ENCODE measurements at places on chromosomes 6 and 20.
A peak's percentile ranks its signal among the peaks of the same experiment; 100 is the strongest.

DNA sequence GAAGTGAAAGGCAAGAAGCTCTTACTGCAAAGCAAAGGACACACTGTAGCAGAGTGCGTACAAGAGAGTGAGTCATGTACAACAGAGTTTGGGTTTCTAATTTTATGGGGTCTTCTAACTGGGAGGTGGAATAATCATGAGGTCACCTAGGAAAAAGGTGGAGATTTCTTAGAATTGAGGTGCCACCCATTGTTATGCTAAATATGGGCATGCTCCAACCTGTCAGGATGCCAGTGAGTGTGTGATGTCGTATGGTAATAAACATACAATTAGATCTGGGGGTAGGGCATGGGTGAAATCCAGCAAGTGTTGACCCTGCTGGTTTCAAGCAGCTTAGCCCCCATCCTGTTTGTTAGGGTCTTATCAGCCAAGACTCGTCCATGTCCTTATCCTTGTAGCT is 46.6 kb downstream of the OR2B6 start:
- no peak for DNase-seq

GRCh38 chr6:4345543-4345942 is 210.2 kb upstream of the ECI2 start:
- no peak for DNase-seq

DNA sequence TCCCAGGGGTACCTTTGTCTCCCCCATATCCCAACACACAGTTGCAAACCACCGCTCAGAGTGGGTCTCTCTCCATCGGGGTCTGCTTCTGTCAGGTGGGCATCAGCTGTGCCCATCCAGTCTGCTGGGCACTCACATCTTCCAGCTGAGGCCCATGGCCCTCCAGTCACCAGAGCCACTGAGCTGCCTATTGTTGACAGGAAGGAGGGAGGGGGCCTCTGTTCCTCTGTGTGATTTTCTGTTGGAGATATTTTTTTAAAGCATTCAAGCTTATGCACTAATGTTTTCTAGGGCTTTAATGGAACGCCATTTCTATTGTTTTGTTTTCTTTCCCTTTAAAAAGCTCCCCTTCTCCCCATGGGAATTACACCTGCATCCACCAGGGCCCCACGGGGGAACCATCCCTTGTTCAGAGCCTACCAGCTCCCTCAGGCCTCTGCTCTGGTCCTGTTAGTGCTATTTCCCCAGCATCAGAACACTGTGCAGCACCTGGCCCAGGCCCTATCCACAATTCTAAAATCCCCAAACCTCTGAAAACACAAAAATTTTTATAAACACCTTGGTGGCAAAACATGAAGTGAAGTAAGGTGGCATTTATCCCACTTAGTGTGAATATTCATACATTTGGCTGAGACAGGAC is 326.2 kb downstream of the CD83 start:
- DNase-seq, result no peak

DNA sequence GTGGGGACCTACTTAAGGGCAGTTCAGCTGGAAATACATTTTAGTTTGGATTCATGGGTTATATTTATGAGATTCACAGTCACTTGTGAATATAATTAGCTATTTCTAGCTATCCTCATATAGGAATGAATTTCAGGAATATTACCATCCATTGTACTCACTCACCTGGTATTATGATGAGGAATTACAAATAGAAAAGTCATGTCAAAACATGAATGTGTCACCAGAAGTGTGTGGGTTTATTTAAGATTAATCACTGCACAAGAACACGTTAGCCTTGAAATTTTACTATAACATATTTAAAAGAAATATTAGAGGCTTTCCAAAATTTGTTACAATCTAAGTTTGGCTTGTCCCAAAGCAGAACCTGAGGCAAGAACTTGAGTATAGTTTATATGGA is 510.5 kb downstream of the PHF3 start:
- no peak for DNase-seq

DNA sequence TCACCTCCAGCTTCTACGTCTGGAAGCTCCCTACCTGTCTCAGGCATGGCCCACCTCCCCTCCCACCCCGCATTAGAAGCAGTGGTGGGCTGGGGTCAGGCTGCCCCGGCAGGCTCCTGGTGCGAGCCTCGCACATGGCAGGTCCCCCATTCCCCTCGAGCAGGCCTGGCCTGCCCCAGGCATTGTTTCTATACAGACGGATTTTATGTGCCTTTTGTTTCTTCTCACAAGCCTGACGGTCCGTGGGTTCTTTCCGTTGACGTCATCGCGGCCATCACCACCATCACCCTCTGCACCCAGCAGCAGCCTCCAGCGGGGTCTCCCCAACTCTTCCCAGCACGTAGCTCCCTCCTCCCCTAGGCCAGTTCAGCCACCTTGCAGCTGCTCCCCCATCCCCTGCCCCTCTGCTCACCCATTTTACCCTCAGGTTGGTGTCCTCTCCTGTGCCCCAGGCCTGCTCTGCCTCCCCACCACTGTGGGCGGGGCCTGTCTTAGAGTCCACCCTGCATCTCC is 4.6 kb downstream of the CST7 start:
- DNase-seq, result no peak

GRCh38 chr20:17653835-17654648 is 28.0 kb downstream of the RRBP1 start:
- no peak for DNase-seq

DNA sequence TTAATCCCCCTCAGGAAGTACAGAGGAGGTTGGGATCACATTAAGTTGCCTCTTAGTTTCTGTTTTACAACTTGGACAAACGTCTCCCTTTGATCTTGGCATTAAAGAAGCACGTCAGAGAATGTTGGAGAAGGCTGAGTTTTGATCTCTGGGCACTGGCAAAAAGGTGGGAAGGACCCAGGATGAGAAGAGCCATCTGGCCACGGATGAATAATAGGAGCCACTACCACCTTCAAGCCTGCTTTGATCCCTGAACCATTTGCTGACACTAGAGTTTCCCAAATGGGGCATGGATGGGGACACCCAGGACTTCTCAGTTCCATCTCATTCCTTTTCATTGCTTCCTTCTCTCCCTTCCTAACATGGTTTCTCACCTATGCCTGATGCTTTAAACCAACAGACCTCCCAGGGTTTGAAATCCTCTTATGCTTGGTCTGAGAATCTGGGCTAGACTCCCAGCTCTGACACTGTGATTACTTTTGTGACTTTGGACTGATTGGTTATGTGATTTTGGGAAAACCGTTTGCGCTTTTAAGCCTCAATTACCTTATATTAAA is 5.8 kb downstream of the TM9SF4 start:
- DNase-seq, result no peak

- DNase-seq, result no peak
Observed at GRCh38 chr6:135637701-135638100, 140.2 kb upstream of the AHI1 start.

DNA sequence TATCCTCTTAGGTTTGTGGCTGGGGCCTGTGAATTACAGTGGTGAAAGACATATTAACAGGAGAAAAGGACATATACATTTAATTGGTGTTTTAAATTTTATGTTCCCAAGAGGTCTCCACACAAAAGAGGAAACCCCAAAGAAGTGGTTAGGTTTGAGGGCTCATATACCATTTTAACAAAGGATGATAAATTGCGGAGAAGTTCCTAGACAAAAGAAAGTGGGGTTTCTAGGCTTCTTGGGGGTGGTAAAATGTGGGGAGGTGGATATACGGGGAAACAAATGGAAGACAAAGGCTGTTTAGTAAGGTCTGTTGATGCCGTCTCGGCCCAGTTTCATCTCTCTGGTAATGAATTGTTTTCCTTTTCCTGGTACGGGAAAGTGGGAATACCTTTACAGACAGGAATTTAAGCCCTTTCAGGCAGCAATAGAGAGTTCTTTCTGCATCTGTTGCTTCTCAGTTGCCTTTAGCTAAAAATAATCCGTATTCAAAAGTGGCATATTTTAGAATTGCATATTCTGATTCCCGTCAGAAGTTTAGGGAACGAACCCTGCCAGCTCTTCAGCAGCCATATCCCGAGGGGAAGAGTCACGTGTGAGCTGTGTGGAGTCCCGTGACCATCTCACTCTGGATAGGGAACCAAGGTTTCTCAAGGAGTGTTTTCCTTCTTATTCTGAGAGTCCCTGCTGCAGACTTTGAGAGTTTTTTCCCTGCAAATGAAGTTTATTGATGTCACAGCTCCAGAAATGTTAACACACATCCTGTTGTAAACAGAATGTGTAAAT is 104.4 kb downstream of the RPP40 start:
- no peak for DNase-seq

- DNase-seq, result no peak
Observed at GRCh38 chr6:110432285-110432900, 17.0 kb upstream of the DDO start.

DNA sequence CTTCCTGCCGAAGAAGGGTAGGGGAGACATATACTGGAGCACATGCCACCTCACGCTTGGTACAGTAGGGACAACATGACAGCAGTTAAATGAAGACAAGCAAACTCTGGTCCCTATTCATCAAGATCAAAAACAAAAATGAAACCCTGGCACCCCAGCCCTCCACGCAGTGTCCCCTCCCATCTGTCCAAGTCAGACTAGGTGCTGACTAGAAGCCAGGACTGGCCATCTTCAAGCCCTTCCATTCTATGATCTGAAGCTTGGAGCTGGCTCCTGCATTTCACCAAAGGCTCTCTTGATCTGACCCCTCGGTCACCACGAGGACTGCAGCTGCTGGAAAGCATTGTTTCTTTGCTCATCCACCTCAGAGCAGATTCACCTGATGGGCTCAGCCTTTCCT is 158.9 kb upstream of the GGTLC1 start:
- DNase-seq, result no peak

DNA sequence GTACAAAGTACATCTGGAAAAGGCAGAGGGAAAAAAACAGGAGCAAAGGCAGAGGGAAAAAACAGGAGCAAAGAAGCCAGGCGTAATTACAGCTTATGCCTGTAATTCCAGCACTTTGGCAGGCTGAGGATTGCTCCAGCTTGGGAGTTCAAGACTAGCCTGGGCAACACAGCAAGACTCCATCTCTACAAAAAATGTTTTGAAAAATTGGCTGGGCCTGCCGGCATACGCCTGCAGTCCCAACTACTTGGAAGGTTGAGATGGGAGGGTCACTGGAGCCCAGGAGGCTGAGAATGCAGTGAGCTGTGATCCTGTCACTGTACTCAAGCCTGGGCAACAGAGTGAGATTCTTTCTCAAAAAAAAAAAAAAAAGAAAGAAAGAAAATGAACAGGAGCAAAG is 19.0 kb upstream of the CBFA2T2 start:
- no peak for DNase-seq

GRCh38 chr20:63736893-63737694 is 630 bp downstream of the LIME1 start:
- peak; percentile 47 for DNase-seq

DNA sequence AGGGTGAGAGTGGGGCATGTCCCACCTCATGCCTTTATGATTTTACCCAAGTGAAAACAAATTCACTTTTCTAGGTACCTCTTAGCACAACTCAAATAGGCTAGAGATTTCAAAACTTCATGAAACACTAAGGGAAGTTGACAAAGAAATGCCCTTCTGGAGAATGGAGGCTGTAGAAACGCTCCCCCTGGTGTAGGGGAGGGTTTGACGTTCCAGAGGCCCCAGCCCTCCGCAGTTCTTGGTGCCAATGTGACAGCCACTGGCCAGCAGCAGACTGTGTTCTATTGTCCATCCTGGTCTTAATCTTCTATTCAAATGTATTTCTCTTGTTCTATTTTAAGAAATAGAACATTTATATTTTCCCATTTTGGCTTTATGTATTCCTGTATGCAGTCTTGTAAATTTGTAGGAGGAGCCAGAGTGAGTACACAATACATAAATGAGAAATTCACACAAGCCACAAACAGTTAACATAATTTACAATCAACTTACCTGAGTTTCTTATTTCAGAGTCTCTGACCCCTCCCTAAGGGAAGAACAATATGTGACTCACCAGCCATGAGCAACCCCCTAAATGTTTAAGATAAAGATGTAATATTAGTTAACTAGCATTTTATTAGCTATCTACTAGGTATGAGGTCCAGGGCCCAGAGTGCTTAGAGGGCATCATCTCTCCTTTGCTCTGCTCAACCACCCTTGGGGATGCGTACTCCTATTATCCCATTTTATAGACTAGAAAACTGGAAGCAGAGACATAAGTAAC is 8.8 kb upstream of the MUC21 start:
- DNase-seq, result no peak

GRCh38 chr6:27076116-27076515 is 171.4 kb upstream of the PRSS16 start:
- no peak for DNase-seq

GRCh38 chr20:37096415-37097041 is 731 bp upstream of the RBL1 start:
- DNase-seq, result no peak

- no peak for DNase-seq
Observed at GRCh38 chr6:161792851-161793493, 519.1 kb upstream of the AGPAT4 start.

GRCh38 chr6:1399085-1399780 is 9.9 kb downstream of the FOXF2 start:
- DNase-seq, result no peak

DNA sequence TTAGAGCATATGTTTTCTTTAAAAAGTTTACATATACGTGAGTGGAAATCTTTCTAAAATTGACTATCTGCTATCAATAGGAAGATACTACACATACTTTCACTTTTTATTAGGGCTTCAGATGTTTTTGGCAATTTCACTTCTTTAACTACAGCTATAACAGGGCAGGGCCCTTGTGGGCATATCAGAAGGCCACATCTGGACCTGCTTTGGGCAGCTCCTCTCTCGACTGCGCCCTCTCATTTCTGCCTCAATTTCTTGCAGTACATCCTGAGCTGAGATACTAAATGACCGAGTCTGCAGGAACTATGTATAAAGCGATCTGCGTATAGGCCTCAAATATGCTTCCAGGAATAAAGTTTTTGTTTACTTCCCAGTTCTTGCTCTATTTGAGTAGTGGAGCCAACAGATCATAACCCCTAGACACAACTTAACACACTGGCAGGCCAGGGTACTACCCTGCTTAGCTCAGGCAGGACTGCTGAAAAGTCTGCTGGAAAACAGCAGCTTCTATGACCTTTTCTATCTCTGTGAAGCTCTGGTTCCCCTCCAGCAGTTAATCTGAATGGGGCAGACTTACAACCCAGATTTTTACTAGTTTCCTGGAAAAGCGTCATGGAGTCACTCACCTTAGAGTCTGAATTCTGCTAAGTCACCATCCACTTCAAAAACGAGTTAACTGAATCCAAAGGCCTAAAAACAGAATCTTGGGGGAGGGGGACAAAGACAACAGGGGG is 12.7 kb downstream of the GCLC start:
- DNase-seq, result no peak

- DNase-seq, result no peak
Observed at GRCh38 chr6:121563286-121563685, 127.8 kb downstream of the GJA1 start.

GRCh38 chr6:34243901-34244884 is 4.6 kb downstream of the SMIM29 start:
- DNase-seq, result no peak

DNA sequence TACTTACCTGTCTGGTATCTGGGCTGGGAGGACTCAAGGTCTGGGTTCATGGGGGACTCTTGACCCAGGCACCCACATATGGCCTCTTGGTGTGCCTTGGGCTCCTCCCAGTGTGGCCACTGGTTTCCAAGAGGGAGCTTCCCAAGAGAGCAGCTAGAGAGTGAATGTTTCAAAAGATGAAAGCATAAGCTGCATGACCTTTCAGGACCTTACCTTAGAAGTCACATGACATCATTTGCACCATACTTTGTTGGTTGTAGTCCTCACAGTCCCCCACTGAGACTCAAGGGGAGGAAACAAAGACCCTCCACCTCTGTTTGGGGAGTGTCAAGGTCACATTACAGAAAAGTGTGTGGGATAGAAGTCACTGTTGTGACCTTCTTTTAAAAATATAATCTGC is 13.9 kb downstream of the ACTR5 start:
- no peak for DNase-seq
